SIG-M5 (cell line): ENCODE measurements at places on chromosomes 7 and 10.

GRCh38 chr7:45610660-45611299 lies 36.6 kb downstream of the ADCY1 start:
- DNase-seq, result no peak

DNA sequence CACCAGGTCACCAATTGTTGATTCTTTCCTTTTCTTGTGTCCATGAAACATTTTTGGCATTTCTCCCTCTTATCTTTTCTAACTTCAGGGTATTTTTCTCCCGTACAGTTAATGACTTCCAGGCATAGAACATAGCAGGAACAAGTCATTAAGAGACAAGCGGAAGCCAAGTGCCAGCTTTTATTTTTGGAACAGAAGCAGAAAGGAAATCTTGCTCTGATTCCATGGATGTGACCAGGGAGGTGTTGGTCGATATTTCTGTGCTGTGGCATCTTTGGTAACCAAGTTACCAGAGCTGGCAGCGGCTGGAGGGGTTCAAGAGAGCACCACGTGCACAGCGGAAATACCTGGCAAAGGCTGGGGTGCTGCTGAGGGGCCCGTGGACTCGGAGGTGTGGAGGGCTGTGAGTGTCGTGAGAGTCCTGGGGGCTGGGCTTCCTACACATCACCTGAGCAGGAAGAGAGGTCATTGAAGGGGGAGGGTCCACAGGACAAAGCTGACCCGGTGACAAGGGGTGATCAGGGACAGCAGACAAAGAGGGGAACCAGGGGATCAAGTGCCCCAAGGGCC lies 1.8 kb downstream of the LLCFC1 start:
- no peak for DNase-seq

- no peak for DNase-seq
Observed at GRCh38 chr7:128904381-128905197, 5.9 kb downstream of the KCP start.

- DNase-seq, result no peak
Observed at GRCh38 chr7:92614660-92615174, 24.5 kb upstream of the FAM133B start.

- DNase-seq, result no peak
Observed at GRCh38 chr10:50927522-50928189, 42.2 kb upstream of the A1CF start.

- DNase-seq, result no peak
Observed at GRCh38 chr7:116588225-116588624, 63.4 kb downstream of the CAV1 start.

GRCh38 chr7:108246227-108246837 lies 116.2 kb upstream of the LAMB4 start:
- DNase-seq, result no peak

DNA sequence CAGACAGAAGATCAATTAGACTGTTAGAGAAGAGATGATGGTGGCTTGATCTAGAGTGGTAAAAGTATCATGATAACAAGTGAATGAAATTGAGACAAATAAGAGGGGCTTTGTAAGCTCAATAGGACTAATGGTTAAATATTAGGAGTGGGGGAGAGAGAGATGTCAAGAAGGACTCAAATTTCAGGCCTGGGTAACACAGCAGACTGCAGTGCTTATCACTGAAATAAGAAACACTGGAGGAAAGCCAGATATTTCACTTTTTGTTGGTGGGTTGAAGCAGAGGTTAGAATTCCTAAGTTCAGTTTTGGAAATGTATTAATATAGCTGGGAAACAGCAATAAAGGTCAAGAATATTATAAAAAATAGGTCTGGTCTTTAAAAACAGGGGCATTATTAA lies 74.6 kb downstream of the ORC5 start:
- DNase-seq, result no peak

GRCh38 chr7:48182718-48183369 lies 11.6 kb downstream of the ABCA13 start:
- DNase-seq, result no peak

DNA sequence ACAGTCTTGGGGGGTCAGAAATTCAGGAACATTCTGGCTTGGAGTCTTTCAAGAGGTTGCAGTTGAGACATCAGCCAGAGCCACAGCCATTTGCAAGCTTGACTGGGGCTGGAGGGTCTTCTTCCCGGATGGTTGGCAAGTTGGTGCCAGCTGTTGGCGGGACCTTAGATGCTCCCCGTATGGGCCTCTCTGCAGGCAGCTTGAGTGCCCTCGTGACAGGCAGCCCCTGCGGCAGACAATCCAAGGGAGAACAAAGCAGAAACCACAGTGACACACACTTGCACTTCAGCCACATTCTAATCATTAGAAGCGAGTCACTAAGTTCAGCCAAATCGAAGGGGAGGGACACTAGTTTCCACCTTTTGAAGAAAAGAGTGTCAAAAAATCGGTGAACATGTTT lies 59.4 kb upstream of the MXI1 start:
- no peak for DNase-seq

GRCh38 chr7:779480-779879 lies 52.4 kb upstream of the PRKAR1B start:
- DNase-seq, result no peak

DNA sequence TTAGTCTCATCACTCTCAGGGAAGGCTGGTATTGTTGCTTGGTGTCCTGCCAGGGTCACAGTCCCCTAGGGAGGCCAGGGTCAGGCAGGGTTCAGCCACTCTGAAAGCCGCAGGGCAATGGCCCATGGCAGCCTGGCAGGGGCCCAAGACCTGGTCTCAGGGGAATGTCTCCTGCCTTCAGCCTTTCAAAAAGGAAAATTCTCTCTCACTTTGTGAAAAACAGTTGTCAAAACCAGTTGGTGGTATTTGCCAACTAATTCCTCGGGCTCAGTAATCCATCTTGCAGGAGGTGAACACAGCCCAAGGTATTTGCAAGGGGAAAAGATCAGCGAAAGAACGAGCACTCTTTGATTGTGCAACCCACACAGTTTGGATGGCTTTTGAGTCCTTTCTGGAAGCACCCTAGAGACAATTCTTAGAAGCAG lies 101.5 kb downstream of the JCAD start:
- no peak for DNase-seq

- no peak for DNase-seq
Observed at GRCh38 chr7:153100691-153101237, 341.2 kb downstream of the ACTR3B start.

GRCh38 chr10:30869566-30869965 lies 162.1 kb downstream of the ZNF438 start:
- DNase-seq, result no peak

DNA sequence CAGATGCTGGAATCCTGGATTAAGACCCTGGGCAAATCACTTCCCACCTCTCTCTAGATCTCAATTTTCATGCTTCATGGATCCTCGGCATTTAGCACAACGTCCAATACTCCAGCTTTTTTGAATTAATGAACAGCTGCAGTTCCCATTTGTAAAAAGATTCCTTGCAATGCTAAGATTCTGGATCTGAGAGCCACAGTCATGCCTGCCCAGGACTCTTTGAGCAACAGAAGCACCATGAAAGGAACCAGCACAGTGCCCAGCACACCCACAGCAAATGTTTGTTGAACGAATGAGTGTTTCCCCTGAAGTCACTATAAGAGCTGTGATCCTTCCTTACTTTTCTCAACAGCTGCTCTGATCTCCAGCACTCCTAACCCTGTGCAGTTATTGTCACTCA lies 20.8 kb upstream of the DDIT4 start:
- no peak for DNase-seq

DNA sequence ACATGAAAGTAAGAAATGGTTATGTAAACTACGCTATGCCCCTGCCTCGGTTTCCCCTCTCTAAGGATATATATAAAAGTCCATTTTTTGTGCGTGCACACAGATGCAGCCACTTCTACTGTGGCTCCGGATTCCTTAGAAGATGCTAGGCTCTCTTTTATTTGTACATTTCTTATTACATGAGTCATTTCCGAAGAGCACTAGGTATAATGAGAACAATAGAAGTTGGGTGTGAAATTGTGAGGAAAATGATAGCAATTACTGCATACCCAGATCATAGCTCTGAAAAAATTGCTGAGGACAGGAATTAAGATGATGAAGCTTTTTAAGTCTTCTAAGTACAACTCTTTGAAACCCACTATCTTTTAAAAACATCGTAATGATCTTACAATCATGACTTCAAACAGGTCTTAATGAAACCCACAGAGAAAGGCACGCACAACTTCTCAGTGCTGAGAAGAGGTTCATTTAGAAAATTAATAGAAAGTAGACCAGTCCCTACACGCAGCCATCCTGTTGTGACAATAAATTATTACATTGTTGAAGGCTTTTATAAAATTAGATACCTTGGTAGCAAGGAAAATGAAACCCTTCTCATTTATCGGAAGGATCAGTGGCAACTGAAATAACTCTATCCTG lies 96.2 kb upstream of the FGFR2 start:
- no peak for DNase-seq

DNA sequence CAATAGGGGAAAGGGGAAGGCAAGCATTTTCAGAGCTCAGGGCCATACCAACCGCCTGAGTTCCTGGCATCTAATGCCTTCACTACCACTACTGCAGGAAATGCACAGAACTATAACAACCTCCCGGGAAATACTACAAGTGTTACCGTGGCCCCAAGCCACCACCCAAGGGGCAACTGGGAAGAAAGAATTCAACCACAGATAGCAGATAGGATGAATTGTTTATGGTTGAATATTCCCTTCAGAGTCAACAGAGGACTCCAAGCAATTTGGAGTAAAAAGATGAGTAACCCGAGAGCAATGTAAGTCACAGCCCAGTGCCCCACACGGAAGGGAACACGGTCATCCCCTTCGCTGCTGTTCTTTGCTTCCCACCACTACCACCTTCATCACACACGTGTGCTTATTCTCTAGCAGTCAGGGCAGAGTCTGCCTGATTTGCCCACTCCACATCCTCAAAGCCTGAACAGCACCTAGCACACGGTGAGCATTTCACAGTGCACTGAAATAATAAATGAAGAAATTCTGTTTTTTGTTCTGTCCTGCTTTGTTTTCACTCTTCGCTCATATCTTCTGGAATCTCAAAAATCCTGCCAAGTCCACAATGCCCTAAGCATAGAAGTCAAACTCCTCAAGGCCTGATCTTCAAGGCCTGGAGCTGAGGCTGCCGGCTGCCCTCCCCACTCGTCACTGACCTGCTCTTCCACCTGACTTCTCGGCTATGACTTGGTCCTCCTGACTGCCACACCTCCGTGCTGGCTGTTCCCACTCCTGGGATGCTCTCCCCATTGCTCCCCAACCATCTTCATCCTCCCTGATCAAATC lies 221.1 kb downstream of the KCNMA1 start:
- DNase-seq, result no peak

GRCh38 chr7:155811895-155812761 lies at the start of gene SHH:
Gene SHH (minus strand): TSS chr7:155812463. CDS start chr7:155812122, 341 bp downstream.
- no peak for DNase-seq

- no peak for DNase-seq
Observed at GRCh38 chr7:138116892-138117291, 40.6 kb downstream of the AKR1D1 start.

GRCh38 chr10:122077311-122077875 lies 88.4 kb downstream of the TACC2 start:
- DNase-seq, result no peak

- no peak for DNase-seq
Observed at GRCh38 chr10:78041170-78042057, 7.8 kb downstream of the RPS24 start.

DNA sequence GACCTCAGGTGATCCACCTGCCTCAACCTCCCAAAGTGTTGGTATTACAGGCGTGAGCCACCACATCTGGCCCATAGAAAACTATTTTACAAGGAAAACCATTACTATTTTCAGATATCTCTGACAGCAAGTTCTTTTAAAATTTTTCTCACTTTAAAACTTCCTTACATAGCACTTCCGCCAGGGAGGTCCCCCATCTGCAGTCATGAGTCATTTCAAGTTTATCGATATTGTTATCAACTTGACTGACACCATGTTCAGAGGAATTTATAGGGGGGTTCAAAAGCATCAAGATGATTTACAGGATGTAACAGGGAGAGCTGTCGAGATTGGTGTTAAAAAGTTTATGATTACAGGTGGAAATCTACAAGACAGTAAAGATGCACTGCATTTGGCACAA lies 88.8 kb downstream of the NRBF2 start:
- no peak for DNase-seq

GRCh38 chr7:137462074-137462715 lies 118.7 kb upstream of the PTN start:
- DNase-seq, result no peak

DNA sequence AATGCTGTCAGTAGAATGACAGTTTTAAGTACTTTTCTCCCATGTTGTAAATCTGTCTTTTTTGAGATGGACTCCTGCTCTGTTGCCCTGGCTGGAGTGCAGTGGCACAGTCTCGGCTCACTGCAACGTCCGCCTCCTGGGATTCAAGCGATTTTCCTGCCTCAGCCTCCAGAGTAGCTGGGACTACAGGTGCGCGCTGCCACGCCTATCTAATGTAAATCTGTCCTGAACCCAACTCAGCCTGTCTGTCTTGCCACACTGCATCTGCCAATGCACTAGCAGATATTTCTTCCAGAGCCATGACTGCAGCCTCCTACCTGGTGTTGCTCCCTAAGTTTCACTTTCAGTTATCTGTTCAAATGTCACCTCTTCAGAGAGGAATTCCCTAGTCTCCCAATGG lies 264.1 kb downstream of the PHF14 start:
- DNase-seq, result no peak

DNA sequence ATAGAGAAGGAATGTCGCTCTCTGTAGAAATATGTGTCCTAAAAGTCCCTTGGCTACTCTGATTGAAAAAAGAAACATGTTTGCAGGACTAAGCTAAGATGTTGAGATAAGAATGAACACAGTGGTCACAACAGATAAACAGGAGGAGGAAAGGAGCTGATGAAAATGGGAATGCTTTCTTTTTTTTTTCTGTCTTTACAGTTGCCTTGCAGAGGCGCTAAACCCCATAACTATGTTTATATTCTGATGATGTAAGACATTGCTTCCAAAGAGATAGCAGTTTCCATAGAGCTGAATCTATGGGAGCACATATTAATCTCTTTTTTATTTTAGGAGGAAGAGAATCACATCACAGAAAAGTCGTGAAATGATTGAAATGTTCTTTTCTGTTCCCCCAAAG lies 153.5 kb upstream of the LYZL1 start:
- DNase-seq, result no peak

GRCh38 chr7:156898938-156899337 lies 6.0 kb upstream of the LMBR1 start:
- no peak for DNase-seq

DNA sequence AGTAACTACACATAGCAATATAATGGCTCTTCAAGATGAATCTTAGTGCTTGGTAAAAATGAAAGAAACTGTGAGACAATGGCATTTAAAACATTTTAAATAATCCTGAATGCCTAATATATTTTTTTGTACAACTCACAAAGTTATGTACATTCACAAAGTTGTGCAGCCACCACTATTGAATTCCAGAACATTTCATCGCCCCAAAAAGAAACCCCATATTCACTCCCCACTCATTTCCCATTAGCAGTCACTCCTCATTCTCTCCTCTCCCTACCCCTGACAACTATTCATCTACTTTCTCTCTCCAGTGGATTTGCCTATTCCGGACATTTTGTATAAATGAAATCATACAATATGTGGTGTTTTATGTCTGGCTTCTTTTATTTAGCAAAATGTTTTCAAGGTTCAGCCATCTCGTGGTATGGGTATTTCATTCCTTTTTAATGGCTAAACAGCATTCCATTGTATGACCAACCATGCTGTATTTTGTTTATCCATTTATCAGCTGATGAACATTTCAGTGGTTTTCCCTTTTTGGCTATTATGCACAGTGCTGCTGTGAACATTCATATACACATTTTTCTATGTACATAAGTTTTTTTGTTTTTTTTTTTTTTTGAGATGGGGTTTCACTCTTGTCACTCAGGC lies 34.7 kb downstream of the ENTPD7 start:
- no peak for DNase-seq
